IMR-90 (cell line): ENCODE measurements at places on chromosomes 11 and 22. TPM values are rescaled to one million over a fixed set of nuclear protein-coding genes. Genes with fewer than 3 reads are reported as not detected.

- no peaks in the 10 kb centered on the region for H3K4me1 ChIP-seq
- H3K27me3 ChIP-seq = peaks cover 31% of the 10 kb centered on the region
- no peak for DNase-seq
- H3K27ac ChIP-seq = no peak overlapping the region
- H3K36me3 ChIP-seq = no peaks in the 10 kb centered on the region
- H3K4me3 ChIP-seq = no peak overlapping the region
Measured at GRCh38 chr11:77175869-77176539, 48.0 kb downstream of the MYO7A start.

Gene OR51B2
- not detected in 2 replicates for total RNA-seq

DNA sequence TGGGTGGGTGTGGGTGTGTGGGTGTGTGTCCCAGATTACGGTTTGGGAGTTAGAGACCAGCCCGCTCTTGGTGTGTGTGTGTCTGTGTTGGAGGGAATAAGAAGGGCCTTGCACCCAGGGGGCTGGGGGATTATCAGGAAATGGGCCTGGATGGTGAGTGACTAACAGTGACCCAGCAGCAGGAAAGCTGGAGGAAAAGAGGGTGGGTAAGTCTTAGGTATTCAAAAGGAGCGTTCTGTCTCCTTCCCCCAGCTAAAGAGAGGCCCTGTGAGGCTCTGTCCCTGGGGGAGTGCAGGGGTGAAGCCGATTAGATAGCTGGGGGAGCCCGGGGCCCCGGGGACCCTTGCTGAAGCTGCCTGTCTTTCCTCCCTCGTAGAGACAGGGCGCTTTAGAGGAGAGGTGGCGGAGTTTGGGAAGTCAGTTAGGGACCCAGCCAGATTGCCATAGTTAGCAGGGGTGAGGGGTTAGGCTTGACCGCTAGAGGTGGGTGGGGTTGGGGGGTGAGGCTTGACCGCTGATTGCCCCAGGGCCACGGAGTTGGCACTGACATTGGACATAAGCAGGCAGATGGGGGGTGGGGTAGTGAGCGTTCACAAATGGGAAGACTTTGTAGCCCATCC, 1.5 kb downstream of the OAF start:
- H3K27me3 ChIP-seq = no peaks in the 10 kb centered on the region
- H3K4me1 ChIP-seq = peaks cover 20% of the 10 kb centered on the region
- H3K36me3 ChIP-seq = no peaks in the 10 kb centered on the region
- DNase-seq = peak; percentile 32

DNA sequence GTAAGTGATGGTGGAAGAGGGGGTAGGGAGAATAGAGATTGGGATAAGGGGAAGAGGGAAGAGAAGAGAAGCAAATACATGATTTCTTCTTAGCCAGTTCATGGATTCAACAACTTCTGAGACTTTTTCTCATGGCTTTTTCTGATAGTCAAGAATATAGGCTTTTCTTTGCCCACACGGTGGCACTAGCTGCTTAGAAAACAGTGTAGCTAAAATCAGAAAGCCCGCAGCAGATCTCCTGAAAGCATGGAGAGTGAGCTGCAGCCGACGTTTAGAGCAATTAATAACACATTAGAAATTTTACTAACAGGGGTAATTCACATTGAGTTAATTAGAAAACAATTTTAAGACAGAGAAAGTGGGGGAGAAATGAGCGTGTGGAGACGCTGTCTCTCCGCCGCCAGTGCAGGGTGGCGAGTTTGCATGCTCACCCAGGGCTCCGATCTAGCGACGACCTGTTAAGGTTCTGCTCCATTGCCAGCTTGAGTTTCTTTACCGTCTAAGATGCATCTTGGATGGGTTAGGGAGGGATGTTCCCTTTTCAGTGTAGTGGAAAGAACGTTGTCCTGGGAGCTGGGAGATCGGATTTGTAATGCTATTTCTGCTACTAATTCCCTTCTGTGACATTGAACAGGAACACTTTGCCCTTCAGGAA, 3.3 kb upstream of the RAG1 start:
- H3K4me1 ChIP-seq = no peaks in the 10 kb centered on the region
- peak overlapping the region; percentile 15; the same call in 1 of the 2 replicates for H3K4me3 ChIP-seq
- H3K36me3 ChIP-seq = no peaks in the 10 kb centered on the region
- peak; percentile 61 for DNase-seq

GRCh38 chr22:32617271-32617670, 142.7 kb downstream of the FBXO7 start:
- peaks cover 25% of the 10 kb centered on the region for H3K4me1 ChIP-seq
- peaks cover 3% of the 10 kb centered on the region for H3K27me3 ChIP-seq
- peak; percentile 74 for DNase-seq
- H3K36me3 ChIP-seq = no peaks in the 10 kb centered on the region
- H3K4me3 ChIP-seq = no peak overlapping the region

- H3K27ac ChIP-seq = no peak within 1 kb of the TSS
- peaks cover 32% of the 10 kb centered on the region for H3K27me3 ChIP-seq
- no peaks in the 10 kb centered on the region; the same call in 1 of the 2 replicates for H3K4me1 ChIP-seq
- H3K36me3 ChIP-seq = no peaks in the 10 kb centered on the region
Measured at GRCh38 chr11:112961146-112961668, at the start of gene NCAM1. Gene NCAM1, plus strand, starts transcription at chr11:112961420.

DNA sequence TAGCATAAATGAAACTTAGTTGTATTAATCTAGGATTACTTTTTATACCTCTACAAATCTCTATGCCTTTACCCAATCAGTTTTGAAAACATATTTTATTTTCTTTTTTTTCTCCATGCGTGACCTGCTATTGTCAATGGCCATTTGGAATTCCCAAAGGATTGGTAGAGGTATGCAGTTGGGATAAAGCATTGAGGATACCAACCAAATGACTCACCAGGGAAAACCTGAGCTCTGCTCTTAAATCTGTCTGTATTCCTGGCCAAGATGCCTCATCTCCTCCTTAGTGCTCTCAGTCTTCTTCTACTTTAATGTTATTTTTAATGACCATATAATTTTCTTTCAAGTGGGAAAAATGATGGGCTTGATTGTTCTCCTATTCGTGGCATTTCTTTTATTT, 61.9 kb downstream of the EHF start:
- H3K4me3 ChIP-seq = no peak overlapping the region
- no peaks in the 10 kb centered on the region for H3K27me3 ChIP-seq
- no peaks in the 10 kb centered on the region for H3K36me3 ChIP-seq
- peaks cover 6% of the 10 kb centered on the region; the same call in 1 of the 2 replicates for H3K4me1 ChIP-seq
- no peak overlapping the region for H3K27ac ChIP-seq

DNA sequence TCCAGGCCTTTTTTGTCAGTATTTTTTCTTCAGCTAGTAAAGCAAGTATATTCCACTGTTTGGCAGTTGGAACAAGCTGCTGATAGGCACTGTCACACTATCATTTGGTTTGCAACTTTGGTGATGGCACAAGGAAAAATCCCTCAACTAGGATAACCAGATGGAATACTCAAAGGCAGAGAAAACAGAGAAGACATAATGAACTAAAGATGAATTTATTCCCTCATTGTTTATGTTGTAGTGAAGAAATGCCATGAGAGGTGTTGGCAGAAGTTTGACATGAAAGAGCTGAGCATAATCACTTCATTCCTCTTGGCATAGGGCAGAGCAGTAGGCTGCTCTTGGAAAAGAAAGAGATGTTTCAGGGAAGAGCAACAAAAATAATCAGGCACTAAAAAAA, 39.9 kb downstream of the FSHB start:
- DNase-seq = no peak
- no peaks in the 10 kb centered on the region for H3K27me3 ChIP-seq
- H3K36me3 ChIP-seq = no peaks in the 10 kb centered on the region
- H3K4me1 ChIP-seq = no peaks in the 10 kb centered on the region

Gene DNAJB7
- not detected in 2 replicates for total RNA-seq

DNA sequence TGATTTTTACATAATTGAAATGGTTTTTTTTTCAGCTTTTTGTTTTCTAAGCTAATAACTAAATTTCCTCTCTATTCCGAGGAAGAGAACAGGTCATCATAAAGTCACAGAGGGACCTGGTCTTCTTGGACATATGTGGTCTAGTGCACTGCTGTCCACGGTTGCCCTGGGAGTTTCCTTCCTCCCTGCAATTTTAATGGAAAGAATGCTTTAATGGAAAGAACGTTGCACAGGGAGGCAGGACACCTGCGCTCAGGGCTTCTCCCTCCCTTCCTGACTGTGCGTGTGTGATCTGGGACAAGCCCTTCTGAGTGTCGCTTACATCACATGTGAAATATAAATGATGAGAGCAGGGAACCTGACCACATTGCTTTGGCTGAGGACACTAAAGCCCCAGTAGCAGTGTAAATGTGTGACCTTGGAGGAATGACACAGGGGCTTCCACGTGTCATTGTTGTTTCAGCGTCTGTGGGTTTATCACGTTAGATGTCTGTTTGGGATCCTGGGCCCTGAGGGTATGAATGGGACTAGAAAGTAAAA, 93.2 kb downstream of the AMOTL1 start:
- no peaks in the 10 kb centered on the region for H3K27me3 ChIP-seq
- no peak for DNase-seq
- H3K4me3 ChIP-seq = no peak overlapping the region
- no peak overlapping the region for H3K27ac ChIP-seq
- peaks cover 55% of the 10 kb centered on the region for H3K36me3 ChIP-seq

Gene GGTLC3
- not detected in 2 replicates for total RNA-seq

DNA sequence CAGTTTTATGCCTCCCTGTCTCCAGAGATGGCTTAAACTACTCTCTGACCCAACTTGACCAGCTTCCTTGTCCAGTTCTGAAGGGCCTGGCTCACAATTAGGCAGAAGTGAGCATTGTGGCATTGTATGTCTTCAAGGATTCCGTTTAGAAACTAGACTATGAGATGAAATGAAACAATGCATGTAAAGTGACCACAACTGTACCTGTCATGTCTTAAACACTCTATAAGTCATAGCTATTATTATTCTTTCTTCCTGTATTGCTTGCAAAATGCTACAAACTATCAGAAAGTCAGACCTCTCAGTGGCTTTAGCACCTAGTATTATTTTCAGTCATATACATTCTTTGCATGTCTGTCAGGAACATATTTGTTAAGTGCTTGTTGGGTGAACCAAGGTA, 127.9 kb upstream of the MTMR2 start:
- H3K4me1 ChIP-seq = peaks cover 27% of the 10 kb centered on the region
- no peak overlapping the region for H3K27ac ChIP-seq

DNA sequence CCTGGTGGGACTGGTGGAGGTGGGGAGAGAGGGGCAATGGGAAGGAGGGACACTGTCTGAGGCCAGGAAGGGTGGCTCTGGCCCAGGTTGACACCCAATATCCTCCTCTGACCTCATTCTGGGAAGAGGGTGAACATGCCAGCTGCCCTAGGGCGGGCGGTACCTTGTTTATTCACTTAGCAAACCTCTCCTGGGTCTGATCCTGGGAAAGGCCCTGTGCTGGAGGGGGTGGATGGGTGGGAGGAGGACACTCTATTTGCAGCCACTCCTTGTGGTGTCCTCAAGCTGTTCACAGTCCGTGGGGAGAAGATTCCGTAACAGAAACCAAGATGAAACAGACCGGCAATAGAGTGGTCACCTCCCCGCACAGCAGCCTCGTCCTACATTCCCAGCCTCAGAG, 49.7 kb upstream of the EIF3D start:
- peaks cover 48% of the 10 kb centered on the region for H3K27me3 ChIP-seq
- no peak overlapping the region for H3K4me3 ChIP-seq
- DNase-seq = no peak
- H3K4me1 ChIP-seq = peaks cover 6% of the 10 kb centered on the region; the same call in 1 of the 2 replicates
- H3K27ac ChIP-seq = no peak overlapping the region
- H3K36me3 ChIP-seq = no peaks in the 10 kb centered on the region

GRCh38 chr11:77188633-77189491, 60.8 kb downstream of the MYO7A start:
- H3K27me3 ChIP-seq = peaks cover 16% of the 10 kb centered on the region
- no peak overlapping the region for H3K27ac ChIP-seq

GRCh38 chr11:77471558-77472193, 2.2 kb downstream of the PAK1 start:
- no peak for DNase-seq
- no peaks in the 10 kb centered on the region for H3K4me1 ChIP-seq
- H3K4me3 ChIP-seq = no peak overlapping the region
- peaks cover 50% of the 10 kb centered on the region for H3K27me3 ChIP-seq
- H3K36me3 ChIP-seq = no peaks in the 10 kb centered on the region
- no peak overlapping the region for H3K27ac ChIP-seq

Gene TSSK2
- total RNA-seq = not detected in 2 replicates
